Epithelial cell of proximal tubule (primary cell): ENCODE measurements at places on chromosomes 1 and 21. TPM values are rescaled to one million over a fixed set of nuclear protein-coding genes. Genes with fewer than 3 reads are reported as not detected.
A peak's percentile ranks its signal among the peaks of the same experiment; 100 is the strongest.

Gene HLX
- 0.63 and 0.87 TPM in 2 replicates for total RNA-seq

- DNase-seq: no peak
Observed at GRCh38 chr1:119083980-119084379, 56.5 kb downstream of the WARS2 start.

DNA sequence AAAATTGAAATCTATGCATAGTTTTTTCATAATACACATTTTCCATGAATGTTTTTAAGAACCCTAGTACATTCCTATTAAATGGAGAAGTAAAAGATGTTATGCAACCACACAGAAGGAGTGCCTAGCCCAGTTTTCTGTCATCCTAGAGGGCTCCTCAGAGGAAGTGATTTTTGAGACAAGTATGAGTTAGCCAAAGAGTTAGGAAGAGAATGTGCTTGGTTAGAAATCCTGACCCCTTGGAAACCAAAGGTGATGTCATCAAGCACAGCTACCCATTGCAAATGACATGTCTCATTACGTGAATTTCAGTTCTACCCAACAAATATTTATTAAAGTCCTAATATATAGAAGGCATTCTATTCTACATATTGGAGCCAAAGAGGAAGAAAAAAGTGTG lies 88.9 kb upstream of the TNFSF4 start:
- DNase-seq: no peak

DNA sequence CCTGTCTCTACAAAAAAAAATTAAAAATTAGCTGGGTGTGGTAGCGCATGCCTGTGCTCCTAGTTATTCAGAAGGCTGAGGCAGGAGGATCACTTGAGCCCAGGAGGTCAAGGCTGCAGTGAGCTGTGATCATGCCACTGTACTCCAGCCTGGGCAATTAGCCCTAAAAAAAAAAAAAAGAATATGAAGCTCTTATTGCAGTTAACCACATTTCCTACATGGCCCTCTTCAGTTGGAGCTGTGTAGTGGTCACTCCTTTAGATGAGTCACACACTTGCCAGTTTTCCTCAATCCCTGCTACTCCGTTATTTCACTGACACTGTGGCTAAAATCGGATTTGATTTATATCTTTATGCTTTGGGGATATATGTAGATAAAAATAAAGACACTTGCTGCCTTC lies 11.8 kb downstream of the NFYC start:
- DNase-seq: no peak

DNA sequence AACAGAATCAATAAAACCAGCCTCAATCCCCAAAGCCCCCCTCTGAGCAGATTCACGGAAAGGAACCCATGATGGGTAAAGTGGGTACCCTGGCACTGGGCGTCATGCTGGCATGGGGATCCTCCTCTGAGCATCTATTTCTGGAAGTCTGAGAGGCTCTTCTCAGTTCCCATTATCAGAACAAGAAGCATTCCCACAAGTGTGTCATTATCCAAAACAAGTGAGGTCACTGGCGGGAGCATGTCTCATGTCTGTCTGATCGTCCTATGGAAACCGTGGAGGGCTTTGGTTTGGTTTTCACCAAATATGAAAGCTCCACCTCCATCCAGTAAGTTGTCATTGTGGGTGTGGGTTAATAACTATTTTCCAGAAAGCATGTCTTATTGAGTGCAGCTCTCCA lies 70.7 kb downstream of the PGM1 start:
- DNase-seq: peak; percentile 40

DNA sequence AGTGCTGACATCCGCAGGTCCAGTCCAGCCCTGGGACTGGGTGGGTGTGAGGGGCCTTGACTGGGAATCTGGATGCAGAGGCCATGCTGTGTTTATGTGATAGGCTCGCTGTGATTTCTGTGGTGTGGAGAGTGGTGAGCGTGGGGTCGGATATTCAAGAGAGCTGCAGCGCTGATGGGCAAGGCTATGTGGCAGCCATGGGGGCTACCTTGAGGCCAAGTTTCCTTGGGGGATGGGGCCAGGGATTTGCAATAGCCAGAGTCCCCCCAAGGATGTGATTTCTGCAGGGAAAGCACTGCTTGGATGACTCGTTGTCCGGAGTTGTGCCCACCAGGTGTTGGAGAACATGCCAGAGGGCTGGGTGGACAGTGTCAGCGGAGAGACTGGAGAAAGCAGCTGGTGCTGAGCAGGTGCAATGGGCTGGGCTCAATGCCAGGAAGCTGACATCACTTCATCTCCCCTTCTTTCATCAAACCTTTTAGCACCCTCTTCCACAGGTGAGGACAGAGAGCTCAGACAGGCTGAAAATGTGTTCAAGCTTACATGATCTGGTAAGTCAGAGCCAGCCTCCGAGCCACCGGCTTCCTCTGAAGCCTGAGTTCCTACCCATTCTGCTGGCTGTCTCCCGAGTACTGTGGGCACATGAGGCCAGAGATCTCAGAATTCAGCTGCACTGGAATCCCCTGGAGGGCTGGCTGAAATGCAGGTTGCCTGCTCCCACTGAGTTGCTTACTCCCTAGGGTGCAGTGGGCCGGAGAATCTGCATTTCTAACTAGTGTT lies 132.9 kb downstream of the RHOU start:
- DNase-seq: no peak
